ENCODE measurements at places on chromosomes 1 and 21.

DNA sequence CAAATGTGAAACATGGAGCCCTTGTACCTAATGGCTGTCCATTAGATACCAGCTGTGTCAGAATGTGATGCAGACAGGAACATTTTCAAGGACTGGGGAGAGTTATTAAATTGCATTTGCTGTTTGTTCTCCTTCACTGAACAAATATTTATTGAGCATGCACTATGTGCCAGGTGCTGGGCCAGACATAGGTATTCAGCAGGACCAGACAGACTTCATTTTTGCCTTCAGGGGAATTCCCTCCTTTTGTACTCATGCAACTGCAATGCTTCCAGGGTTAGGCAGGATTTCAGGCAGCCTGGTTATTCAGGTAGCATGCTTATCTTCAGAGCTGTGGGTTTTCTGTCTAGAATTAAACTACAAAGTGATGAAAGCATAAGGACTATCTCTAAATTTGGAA, 64.2 kb upstream of the SMYD2 start:
- peak; percentile 94 for DNase-seq

DNA sequence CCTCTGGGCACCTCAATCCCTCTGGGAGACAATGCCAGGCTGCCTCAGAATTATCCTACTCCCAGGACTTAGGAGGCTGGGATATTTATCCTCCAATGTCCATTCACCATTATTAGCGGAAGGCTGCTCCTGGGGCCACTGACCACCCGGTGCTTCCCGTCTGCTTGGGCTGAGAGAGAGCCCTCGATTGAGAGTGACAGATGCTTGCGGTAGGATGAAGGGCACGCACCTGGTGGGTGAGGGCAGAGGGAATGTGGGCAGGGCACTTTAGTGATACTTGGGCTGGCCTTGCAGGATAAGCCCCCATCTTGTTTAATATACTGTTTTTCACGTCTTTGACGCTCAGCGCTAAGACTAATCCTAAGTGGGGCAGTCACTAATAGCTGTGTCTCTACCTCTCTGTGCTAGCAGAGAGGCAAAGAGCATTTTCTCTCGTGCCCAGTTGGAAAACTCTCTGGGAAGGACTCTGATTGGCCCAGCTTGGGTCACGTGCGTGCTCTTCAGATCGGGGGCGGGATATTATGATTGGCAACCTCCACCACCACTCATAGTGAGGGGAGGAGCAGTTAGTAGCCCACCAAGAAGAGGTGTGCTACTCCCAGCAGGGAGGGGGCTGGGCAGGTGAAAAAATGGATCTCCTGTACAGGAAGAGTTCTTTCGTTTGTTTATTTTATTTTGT, 10.6 kb upstream of the PARS2 start:
- DNase-seq = peak; percentile 57

- peak; percentile 21 for DNase-seq
Measured at GRCh38 chr1:236099355-236099974, 34.6 kb upstream of the NID1 start.

- DNase-seq = no peak
Measured at GRCh38 chr1:168665975-168666374, 63.0 kb downstream of the DPT start.
